Chondrocyte (in vitro differentiated cells): ENCODE measurements at places on chromosomes 13 and 19.

DNA sequence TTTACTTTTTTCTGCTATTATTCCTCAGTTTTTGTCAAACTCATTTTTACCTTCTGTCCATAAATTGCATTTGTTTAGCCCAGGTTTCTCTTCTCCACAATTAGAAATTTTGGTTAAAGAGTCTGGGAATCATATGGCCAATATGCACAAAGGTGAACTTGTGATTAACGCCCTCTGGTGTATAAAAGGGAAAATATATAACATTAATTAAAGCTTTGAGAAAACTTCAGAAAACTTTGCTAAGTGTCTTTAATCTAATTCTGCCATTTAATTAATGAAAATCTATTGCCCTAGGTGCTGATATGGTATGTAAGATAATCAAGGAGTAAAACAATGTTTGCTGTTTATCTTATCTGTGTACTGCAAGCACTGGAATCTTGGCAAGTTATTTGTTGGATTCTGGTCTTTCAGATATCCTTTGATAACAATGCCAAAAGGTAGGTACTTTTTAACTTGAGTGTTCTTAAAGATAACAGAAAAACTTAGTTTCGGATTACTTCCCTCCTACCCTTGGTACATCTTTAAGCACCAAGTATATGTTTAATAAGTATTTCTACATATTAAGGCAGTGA, 402.6 kb downstream of the SUCLA2 start:
- DNase-seq = no peak

DNA sequence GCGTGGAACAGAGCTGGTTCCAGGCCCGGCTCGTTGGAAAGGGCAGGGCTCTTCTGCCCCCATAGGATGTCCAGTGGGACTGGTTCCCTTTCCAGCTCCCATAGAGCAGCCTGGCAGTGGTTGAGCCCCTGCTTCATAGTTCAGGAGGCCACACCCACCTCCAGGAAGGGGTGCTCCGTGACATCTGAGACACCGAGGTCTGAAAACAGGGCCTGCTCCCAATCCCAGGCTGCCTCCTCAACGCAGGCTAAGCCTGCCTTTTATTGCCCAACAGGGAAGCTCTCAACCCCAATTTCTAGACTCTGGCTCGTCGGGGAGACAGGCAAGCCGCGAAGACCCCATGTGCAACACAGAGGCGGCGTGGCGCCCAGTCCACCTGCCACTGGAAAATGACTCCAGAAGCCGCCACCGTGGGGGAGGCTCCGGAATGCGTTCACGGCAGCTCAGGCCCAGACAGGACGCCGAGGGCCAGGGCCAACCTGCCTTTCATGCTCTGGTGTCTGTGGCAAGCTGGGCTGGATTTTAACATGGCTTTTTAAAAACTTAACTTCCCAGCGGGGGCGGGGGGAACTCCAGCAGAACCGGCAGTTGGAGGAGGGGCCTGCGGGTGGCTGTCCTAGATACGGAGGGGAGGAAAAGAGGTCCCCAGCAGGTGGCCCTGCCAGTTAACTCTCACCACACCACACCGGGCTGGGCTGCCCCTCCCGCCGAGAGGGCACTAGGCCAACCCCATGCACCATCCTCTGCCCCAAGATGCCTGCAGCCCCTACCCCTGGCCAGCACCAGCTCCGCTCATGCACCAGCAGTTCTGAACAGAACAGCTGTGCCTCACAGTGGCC, 17.9 kb upstream of the TINCR start:
- DNase-seq = peak; percentile 84

GRCh38 chr13:85808811-85809210, 9.6 kb upstream of the SLITRK6 start:
- DNase-seq = no peak

DNA sequence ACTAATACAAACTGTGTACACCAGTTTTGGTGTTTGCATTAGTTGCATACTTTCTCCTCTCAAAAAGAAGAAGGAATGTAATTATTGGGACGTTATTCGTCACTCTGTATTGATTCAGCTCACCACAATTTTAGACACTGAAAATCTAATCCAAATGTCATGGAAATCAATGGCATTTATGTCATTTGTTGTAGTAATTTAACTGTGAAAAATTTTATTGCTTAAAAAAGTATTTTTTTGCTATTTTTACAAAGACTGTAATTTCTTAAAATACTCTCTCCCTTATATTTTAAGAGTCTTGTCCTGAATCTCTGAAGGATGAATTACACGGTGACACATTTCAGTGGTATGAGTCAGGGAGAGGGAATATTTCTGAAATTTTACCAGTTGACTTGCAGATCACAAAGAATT, 2117.6 kb downstream of the PCDH9 start:
- DNase-seq = no peak

- DNase-seq = no peak
Measured at GRCh38 chr19:41866284-41866683, 6.2 kb downstream of the RPS19 start.

DNA sequence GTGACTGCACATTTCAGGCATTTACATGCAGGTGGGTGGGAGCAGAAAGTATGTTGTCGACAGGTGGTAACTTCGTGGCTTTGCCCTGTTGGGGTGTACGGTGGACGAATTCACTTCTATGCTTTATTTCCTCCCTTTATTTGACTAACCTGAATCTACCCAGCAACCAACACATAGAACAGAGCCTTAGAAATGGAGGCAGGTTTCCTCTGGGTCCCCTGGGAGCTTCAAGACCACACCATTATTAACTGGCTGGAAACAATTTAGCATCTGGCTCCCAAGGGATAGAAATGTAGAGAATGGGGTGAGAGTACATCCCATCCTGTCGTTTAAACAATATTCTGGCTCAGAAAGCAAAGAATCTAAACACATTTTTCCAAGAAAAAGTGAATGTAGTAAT, 244.4 kb downstream of the DLEU7 start:
- DNase-seq = no peak

DNA sequence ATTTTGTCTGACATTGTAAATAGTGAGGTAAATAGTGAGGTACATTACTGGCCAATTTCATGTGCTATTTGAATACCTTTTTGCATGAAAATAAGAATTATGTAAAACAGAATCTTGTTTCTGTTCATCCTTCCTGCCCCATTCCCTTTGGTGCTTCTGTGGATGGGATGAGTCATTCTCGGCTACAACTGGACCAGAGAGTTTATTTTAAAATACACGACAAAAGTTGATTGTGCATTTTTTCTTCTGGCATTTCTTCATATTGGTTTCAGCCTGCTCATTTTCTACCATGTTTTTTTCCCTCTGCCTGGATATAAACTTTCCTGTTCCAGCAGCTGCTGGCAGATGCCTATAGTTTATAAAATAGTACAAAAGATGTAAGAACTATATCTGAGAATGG, 107.5 kb downstream of the CYSLTR2 start:
- DNase-seq = no peak

DNA sequence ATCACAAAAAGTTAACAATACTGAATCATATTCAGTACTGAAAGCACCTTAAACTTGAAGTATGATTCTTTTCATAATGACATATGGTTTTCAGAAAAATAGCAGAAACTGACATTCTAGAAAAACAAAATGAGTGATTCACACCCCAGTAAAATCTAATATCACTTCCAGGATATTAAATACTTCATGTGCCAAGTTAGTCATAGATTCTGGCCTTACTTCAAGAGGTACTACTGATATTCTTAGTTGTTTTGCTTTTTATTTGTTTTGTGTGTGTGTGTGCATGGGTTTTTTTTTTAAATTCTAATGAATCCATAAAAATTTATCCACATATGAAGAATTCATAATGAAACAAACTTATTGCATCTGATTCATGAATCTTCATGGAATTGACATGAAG, 207.9 kb upstream of the UFM1 start:
- DNase-seq = no peak

DNA sequence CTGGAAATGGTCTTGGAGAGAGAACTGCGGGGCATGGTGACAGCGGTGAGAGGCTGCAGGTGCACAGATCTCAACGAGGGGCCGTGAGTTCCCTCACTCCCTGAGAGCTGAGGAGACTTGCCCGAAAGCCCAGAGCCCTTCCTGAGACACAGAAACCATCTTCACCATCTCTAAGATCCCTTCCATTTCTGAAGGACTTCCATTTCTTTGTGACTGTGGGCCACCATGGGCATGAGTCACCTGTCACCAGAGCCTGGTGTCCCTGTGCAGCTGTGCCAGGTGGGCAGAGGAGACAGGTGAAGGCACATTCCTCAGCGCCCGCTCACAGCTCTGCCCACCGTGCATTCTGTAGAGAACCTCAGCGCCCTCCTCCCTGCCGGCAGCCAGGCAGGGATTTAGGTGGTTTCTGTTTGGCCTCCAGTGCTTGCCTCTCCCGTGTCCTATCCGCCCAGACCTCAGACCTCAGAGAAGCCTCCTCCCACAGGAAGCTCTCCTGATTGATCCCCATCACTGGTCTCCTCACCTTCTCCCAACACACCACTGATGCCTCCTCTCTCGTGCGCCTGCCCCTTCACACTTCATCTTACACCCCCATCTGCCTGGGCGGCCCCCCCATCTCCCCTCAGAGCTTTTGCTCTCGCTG, 24.2 kb downstream of the SH3GL1 start:
- DNase-seq = no peak

- no peak for DNase-seq
Measured at GRCh38 chr13:59409634-59410200, 754.0 kb downstream of the DIAPH3 start.

DNA sequence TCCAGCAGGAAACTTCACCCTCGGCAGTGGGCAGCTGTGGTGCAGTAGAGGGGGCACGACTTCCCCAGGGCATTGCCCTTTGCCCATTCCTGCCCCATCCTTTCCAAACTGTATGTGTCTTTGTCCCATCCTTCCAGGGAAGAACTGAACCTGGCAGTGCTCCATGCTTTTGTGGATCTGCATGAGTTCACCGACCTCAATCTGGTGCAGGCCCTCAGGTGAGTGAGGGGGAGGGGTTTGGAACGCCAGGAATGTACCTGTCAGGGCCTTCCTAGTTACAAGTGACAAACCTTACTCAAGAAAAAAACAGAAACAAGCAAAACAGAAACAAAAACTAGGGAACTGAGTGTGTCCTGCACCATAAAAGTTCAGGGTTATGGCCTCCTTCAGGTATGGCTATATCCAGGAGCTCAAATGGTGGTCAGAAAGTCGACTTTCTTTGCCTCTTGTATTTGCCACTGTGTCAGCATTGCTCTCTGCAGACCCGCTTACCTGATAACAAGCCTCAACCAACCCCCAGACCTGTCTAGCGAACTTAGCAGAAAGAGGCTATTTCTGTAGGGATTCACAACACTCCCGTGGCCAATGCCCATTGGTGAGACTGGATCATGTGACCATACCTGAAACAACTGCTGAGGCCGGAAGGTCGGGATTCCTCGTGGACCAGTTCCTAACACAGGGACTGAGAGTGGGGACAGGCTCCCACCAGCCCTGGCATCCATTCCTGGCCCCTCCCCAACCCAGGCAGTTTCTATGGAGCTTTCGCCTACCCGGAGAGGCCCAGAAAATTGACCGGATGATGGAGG, 4.2 kb downstream of the CYTH2 start:
- no peak for DNase-seq

- no peak for DNase-seq
Measured at GRCh38 chr19:31096062-31096830, 253.0 kb downstream of the TSHZ3 start.

- no peak for DNase-seq
Measured at GRCh38 chr13:109760402-109760801, 26.0 kb downstream of the IRS2 start.

DNA sequence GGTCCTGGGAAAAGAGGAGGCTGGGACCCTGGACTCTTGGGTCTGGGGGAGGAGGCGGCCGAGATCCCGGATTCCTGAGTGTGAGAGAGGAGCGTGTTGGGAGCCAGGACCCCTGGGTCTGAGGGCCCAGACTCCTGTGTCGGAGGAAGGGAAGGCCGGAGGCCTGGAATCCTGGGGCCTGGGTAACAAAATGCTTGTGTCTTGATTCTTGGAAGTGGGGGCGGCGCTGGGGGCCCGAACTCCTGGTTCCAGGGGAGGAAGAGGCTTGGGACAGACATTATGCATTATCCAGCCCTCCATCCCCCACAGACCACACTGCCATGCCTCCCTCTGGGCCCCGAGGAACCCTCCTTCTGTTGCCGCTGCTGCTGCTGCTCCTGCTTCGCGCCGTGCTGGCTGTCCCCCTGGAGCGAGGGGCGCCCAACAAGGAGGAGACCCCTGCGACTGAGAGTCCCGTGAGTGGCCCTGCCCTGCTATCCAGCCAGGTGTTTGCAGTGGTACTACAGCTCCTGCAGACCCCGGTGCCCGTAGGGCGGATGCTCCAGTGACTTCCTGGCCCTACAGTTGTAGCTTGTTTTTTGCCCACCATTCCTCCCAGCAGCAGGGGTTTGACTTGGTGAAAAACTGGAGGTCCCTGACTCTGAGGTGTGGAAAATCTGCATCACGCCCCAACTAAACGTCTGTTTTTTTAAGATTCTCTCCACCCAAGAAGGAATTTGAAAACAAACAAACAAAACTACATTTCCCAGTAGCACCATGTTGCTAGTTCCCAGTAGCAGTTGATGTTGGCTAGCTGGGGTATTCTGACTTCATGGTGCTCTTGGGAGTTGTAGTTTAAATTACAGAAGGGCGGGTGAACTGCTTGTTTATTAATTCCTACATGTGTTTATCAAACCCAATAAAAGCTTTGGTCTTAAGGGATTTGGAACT, 630 bp downstream of the NUCB1 start:
- no peak for DNase-seq

GRCh38 chr19:16977306-16977705, 49.3 kb downstream of the CPAMD8 start:
- no peak for DNase-seq

- no peak for DNase-seq
Measured at GRCh38 chr19:12994701-12995595, at the start of gene NFIX. TSS of gene NFIX (plus strand) at chr19:12995475. CDS start at chr19:12995838, 363 bp downstream.

- peak; percentile 80 for DNase-seq
Measured at GRCh38 chr19:398719-399118, 10.2 kb downstream of the C2CD4C start.

DNA sequence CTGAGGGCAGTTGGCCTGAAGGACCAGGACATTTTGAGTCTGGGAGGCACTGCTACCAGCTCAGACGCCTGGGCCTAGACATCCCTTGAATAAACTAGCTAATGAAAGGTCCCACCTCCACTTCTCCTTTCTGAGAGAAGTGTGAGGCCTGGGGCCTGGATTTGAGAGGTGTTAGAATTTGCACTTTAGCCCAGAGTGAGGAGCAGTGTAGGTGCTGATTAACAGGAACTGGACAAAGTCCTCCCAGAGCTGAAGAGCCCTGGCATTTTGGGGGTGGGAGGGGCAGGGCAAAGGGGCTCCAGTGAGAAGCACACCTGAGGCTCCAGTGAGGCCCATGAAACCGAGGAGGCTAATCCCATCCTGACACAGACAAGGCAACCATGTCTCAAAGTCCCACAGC, 15.2 kb upstream of the SLC1A5 start:
- DNase-seq = no peak
